HT-29 (cell line): ENCODE measurements at places on chromosomes 2 and 18. TPM values are rescaled to one million over a fixed set of nuclear protein-coding genes. Genes with fewer than 3 reads are reported as not detected.

The ATP6V1C2 gene
- total RNA-seq = not detected in 2 replicates

The NCKAP1 gene
- total RNA-seq = 43.2 and 45.7 TPM in 2 replicates

DNA sequence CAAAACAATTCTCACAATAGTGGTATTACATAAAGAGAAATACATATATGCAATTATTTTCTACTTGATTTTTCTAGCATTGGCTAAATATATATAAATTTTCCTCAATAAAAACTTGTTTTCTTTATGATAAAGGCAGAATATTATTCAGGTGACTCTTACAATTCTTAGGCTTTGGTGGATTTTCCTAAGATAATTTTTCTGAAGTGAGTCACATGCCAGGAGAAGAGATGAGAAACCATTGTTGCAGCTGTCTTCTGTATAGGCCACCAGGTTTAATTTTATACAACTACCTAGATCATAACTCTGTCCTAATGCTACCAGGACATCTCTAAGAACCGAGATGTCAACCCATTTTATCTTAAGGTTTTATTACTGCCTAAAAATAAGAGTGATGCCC, 552.4 kb upstream of the CDH2 start:
- no peak for DNase-seq

- no peak for DNase-seq
These were observed 46.3 kb downstream of the ARL4C start for GRCh38 chr2:234450431-234451124.

DNA sequence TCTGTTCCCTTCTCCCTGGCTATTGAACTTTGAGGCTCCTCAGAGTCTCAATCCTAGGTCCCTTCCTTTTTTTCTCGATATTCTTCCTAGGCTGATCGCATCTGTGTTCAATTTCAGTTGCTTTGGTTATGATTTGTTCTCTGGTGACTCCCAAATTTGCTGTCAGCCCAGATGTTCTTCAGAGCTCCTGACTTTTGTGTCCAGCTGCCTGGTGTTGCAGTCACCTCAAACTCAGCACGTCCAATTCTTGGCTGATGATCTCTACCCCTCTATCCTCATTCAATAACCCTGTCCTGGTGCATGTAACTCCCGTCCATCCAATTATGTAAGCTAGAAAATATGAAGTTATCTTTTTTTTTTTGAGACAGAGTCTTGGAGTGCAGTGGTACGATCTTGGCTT, 31.4 kb downstream of the DIS3L2 start:
- DNase-seq = no peak

GRCh38 chr2:191740016-191740419, 62.1 kb downstream of the NABP1 start:
- no peak for DNase-seq

- peak; percentile 80 for DNase-seq
These were observed 107.2 kb upstream of the ETAA1 start for GRCh38 chr2:67289921-67290371.

DNA sequence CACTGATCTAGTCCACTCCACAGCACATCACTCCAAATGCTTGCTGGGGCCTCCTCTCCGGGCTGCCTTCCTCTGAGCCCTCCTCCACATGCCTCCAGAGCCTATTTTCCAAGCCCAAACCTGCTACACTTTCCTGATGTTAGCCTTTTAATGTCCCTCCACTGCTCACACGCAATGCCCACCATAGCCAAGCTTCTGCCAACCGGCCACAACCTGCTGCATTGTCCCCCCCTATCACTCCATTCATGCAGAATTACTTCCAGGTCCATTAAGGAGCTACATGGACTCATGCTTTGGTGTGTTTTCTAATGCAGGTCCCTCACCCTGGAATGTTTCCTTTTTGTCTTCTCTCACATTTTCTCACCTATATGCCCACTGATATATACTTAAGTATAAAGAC, 129.3 kb downstream of the MARCHF4 start:
- DNase-seq = no peak

DNA sequence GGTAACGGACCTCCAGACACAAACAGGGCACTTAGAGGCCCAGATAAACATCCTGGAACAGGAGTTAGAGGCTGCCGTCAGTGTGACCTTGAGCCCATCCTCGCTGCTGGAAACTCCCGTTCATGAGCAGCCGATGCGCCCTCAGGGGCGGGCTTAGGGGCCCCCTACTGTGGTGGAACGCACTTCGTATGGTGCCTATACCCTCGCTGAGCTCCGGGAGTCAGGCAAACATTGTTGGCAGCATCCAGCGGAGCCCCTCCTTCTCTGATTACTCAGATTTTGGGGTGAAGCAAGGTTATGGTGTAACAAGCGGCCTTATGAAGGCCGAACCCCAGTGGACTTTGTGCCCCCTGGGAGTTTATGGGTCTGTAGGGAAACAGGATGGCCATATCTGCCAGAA, 205.3 kb upstream of the SYT4 start:
- no peak for DNase-seq
